ENCODE measurements at places on chromosomes 3 and 15.

GRCh38 chr3:160644491-160644890 is 32.5 kb upstream of the ARL14 start:
- DNase-seq = no peak

DNA sequence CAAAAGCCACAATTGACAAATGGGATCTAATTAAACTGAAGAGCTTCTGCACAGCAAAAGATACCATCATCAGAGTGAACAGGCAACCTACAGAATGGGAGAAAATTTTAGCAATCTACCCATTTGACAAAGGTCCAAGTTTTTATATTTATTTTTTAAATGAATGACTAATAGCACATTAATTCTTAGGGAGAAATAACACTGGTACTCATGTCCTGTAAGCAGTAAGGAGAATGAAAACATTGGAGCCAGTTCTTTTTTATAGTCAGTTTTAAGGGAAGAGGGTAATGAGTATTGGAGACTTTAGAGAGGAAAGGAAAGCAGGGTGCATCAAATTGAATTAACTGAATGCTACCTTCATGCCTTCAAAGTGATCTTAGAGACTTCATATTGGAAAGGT is 404.7 kb upstream of the TGFBR2 start:
- no peak for DNase-seq

- DNase-seq = no peak
These were observed 24.5 kb upstream of the PSMD6 start for GRCh38 chr3:64047787-64048186.

DNA sequence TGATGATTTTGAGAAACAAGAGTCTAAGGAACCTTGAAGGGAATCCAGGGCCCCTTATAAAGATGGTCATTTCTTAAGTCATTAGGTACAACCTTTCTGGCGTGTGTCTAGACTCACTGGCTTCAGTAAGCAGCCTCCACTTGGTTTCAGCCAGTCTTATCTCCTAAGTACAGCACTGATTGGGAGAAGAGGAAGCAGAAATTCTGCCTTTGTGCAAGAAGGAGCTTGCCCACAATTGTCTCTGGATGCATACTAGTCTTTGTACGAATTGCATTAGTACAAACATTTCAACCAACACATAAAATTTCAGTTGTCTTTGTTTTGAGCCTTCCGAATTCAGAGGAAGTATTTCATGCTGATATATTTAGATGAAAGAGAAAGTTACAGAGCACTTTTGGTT is 139.4 kb downstream of the SLCO3A1 start:
- DNase-seq = no peak

DNA sequence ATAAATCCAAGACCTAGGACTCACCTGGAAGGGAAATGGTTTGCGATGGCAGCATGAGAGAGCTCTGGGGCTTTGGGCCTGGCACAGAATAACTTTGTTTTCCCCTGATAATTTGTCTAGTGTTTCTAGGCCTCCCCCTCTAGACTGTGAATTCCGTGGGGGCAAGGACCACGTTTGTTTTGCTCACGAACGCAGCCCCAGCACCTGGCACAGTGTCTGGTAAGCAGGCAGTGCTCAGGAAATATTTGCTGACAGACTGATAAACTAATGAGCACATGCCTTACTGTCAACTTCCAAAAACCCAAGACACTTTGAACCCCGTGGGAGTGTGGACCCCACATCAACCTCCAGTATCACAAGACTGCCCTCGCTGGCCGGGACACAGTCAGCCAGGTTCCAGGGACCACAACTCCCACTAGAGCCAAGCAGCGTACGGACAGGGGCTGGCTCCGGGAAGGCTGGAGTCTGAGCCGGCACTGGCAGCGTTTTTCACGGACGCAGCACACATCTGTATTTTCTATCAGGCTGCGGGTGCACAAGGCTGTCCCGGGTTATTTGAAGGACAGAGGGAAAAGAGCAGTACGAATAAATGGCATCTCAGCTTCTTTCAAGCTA is 146.5 kb downstream of the XXYLT1 start:
- DNase-seq = no peak

- no peak for DNase-seq
These were observed 46.9 kb upstream of the NTRK3 start for GRCh38 chr15:88303395-88303794.

GRCh38 chr3:107008213-107008612 is 369.0 kb upstream of the CCDC54 start:
- DNase-seq = no peak

DNA sequence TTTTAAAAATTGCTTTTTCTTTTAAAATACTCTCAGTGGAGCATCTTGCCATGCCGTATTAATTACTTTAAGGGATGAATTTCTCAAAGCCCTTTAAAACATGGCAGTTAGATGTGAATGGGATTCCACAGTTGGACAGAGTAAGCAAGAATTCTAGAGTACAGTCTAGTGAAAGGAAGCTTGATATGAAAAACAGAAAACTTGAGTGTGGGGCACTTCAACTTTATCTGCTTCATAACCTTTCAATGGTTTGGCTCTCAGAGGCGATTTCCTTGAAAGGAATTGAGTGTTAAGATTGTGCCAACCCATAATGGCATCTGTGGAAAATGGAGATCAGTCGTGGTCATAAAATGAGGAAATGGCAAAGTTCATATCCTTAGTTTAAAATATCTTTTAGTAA is 127.7 kb upstream of the SAMMSON start:
- no peak for DNase-seq

GRCh38 chr3:110528305-110529121 is 543.1 kb upstream of the NECTIN3 start:
- DNase-seq = no peak

GRCh38 chr15:73323956-73324355 is 44.8 kb downstream of the HCN4 start:
- DNase-seq = no peak

DNA sequence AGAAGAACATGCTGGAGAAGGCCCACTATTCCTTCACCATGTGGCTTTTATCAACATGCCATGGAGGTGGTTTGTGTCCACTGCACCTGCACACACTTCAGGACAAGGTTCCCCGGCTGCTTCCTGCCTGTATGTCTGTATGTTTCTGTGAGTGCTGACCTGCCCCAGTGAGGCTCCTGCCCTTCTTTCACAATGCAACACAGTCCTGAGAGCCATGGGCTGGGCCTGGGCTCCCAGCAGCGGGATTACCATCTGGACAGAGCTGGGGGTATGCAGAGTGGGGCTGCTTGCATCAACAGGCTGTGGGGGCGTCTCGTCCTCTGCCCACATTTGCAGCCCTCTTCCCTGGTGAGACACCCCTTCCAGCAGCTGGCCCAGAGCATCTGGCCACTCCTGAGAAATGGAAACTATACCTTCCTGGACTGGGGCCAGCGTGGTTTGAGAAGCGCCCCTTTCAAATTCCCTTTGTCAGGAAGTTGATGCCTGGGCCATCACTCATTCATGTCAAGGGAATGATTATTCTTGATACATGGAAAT is 29.3 kb upstream of the C15orf39 start:
- DNase-seq = no peak

- DNase-seq = no peak
These were observed 98.3 kb upstream of the SPATA12 start for GRCh38 chr3:56962206-56962605.

DNA sequence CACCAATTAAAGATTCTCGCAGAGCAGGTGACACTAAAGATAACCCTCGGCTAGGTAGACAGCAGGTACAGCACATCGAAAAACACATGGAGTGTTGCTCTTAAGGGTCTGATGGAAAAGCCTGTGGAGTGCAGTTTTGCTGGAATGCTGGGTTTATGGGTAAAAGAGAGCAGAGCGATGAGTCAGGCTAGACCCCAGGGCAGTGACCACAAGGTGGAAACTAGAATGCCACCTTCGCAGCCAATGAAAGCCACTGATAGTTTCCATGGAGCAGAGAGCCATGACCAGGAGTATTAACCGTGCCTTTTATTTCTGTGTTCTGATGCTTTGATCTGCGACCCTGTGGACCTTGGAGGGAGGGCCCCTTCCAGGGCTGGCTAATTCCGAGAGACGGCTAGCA is 149.8 kb downstream of the GABRB3 start:
- no peak for DNase-seq

- DNase-seq = no peak
These were observed 95.9 kb upstream of the NLGN1 start for GRCh38 chr3:173301647-173302046.

GRCh38 chr15:86973284-86973844 is 893.7 kb downstream of the AGBL1 start:
- no peak for DNase-seq

- no peak for DNase-seq
These were observed 291.5 kb upstream of the TBL1XR1 start for GRCh38 chr3:177488740-177489139.

GRCh38 chr3:57757642-57758297 is 1.7 kb downstream of the SLMAP start:
- no peak for DNase-seq

DNA sequence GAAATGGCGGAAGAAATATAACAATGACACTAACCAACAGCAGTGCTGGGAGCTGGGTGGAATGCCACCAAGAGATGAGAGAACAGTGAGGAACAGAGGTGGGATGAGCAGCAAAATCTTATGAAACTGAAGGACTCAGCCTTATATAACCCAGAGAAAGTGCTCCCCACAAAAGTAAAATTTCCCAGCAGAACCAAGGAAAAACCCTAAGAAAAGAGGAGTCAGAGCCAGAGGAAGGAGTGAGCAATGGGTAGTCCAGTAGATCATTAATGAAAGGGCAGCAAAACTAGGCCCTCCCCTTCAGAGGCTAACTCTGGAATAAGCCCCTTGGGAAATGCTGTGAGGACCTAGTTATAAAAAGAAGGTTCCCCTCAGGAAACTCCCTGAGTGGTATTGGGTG is 24.7 kb upstream of the UBE2E1 start:
- DNase-seq = no peak
